ENCODE measurements at places on chromosomes 16 and 17.

DNA sequence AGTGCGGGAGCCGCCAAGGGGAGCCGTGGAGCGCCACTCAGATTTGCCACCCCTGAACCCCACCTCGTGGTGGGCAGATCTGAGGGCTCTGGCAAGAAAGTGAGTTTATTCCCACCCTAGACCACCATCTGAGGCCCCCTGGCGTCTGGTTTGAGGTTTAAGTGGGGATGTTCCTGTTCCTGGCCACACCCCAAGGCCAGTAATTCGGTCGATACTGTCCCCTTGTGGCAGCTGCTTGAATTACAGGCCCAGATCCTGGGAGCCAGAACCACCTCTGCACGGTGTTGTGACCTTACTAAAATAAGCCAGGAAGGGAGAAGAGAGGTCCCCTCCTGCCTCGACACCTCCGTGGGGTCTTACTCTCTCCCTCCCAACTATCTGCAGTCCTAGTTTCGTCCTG is 3.3 kb upstream of the LAT start:
- no peak for DNase-seq

GRCh38 chr17:75103601-75104554 is 5.9 kb upstream of the ARMC7 start:
- DNase-seq, result no peak

- DNase-seq, result no peak
Measured at GRCh38 chr17:39899215-39899614, 19.2 kb downstream of the GSDMB start.

DNA sequence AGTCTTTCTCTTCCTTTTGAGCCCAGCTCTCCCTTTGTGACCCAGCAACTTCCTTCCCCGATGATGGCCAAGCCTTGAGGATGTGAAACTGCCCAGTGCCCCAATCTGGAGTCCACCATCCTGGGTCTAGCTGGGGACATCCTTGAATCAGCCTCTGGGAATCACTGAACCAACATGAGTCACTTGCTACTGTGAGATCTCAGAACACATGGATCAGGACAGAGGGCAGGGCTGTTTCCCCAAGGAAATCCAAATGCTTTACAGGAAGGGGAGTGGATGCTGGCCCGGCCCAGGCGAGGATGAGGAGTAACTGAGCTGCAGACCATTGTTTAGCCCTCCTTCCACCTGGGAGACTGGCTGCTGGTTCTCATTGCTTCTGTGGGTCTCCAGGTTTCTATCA is 547.6 kb downstream of the WWOX start:
- DNase-seq, result no peak

DNA sequence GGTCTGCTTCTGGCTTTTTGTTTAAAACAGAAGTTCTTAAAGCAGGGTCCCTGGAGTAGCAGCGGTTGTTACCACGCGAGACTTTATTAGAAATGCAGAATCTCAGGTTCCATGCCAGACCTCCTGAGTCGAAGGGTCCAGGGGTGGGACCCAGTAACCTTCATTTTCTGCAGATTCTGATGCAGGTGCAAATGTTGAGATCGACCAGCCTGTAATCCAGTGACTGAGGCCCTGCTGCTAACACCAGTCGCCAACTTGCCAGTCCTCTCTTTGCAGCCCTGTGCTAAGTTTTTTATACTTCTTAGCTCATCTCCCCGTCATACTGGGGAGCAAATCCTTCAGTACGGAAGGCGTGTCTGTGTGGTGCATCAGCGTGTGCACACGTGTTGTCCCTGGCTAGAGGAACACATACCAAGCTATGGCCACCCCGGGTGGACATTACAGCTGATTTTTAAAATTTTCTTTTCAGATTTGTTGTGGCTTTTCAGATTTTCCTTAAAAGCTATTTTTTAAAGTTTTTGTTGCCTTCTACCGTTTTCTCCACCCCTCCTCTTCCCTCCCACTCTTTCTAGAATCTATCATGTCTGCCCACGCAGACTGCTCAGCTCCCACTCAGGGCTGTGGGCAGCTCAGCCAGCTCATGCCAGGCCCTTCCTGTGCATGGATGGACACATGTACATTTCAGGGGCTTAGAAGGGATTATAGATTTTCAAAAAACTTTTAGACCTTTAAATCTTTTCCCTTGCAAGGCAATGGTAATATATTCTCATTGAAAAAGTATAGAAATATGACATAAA is 57.7 kb downstream of the MEAK7 start:
- no peak for DNase-seq

Measured in activated CD4-positive, alpha-beta T cell treated with anti-CD3 and anti-CD28 coated beads for 1 hour (primary cell).